ENCODE measurements at places on chromosomes 7 and 10. TPM values are rescaled to one million over a fixed set of nuclear protein-coding genes. Genes with fewer than 3 reads are reported as not detected.

The SLC13A1 gene
- not detected for total RNA-seq

The DRGX gene
- not detected for total RNA-seq

The SAMD9 gene
- total RNA-seq = 16.8 TPM

The NUTM2B gene
- total RNA-seq = 0.27 TPM

The MOGAT3 gene
- not detected for total RNA-seq

The ANK3 gene
- 9.2 TPM for total RNA-seq

The TMEM176B gene
- not detected for total RNA-seq

The AUTS2 gene
- 0.07 TPM for total RNA-seq

The PIK3CG gene
- 22.9 TPM for total RNA-seq

The FFAR4 gene
- not detected for total RNA-seq

The TEX36 gene
- not detected for total RNA-seq

The UFSP1 gene
- total RNA-seq = 3.1 TPM

The SPDYE2B gene
- not detected for total RNA-seq

The LRRTM3 gene
- not detected for total RNA-seq

The OR9A2 gene
- not detected for total RNA-seq

The WDR86 gene
- total RNA-seq = not detected

The CAMK2B gene
- total RNA-seq = 1.1 TPM

The MBL2 gene
- total RNA-seq = not detected

The PRSS37 gene
- total RNA-seq = not detected

The HELLS gene
- total RNA-seq = 111 TPM

The ASB10 gene
- total RNA-seq = not detected

The TCAF2 gene
- total RNA-seq = 31.0 TPM

The PPIF gene
- 41.4 TPM for total RNA-seq

The GBX1 gene
- total RNA-seq = not detected

The ZNF804B gene
- not detected for total RNA-seq

The PAPOLB gene
- total RNA-seq = 0.27 TPM

The ATG9B gene
- total RNA-seq = under 0.01 TPM

The ZCCHC24 gene
- 5.9 TPM for total RNA-seq

The SLC39A12 gene
- not detected for total RNA-seq

The TRIM50 gene
- not detected for total RNA-seq

The KEL gene
- total RNA-seq = 0.07 TPM

The CTAGE8 gene
- not detected for total RNA-seq

The PHKG1 gene
- total RNA-seq = 0.27 TPM

The NUB1 gene
- 52.5 TPM for total RNA-seq

The PNLIPRP2 gene
- not detected for total RNA-seq

The SLC26A5 gene
- total RNA-seq = 0.14 TPM

The PAPSS2 gene
- total RNA-seq = 106 TPM

The PRR15 gene
- 2.0 TPM for total RNA-seq

The SEMA3E gene
- total RNA-seq = 0.29 TPM

The LGI1 gene
- total RNA-seq = not detected

The STAG3 gene
- 3.3 TPM for total RNA-seq

The GTF2I gene
- 206 TPM for total RNA-seq

The FAM237B gene
- not detected for total RNA-seq

The ABCA13 gene
- total RNA-seq = under 0.01 TPM

The OPN1SW gene
- not detected for total RNA-seq

The CYP2C9 gene
- not detected for total RNA-seq

The AGAP9 gene
- 5.3 TPM for total RNA-seq

The AMPH gene
- not detected for total RNA-seq

The CADPS2 gene
- total RNA-seq = 74.7 TPM

The TFEC gene
- 29.1 TPM for total RNA-seq

The ELN gene
- total RNA-seq = 0.07 TPM

The SPDYE9 gene
- total RNA-seq = not detected

The ZNF736 gene
- total RNA-seq = 11.7 TPM

The NPY4R gene
- total RNA-seq = not detected

Data from thoracic aorta endothelial cell (primary cell).